Right ventricle myocardium superior (tissue), 1 donor: ENCODE measurements at places on chromosomes 12 and 14. TPM values are rescaled to one million over a fixed set of nuclear protein-coding genes. Genes with fewer than 3 reads are reported as not detected.

ARHGAP9 gene
- 4.1 TPM for total RNA-seq

CLEC9A gene
- not detected for total RNA-seq

FAM90A1 gene
- total RNA-seq, result not detected

RPL10L gene
- total RNA-seq, result not detected

FBLN5 gene
- 70.5 TPM for total RNA-seq
